GM04503 (cell line): ENCODE measurements at places on chromosomes 2 and 18.

GRCh38 chr2:172336681-172337080, 90.7 kb upstream of the ITGA6 start:
- DNase-seq, result no peak

DNA sequence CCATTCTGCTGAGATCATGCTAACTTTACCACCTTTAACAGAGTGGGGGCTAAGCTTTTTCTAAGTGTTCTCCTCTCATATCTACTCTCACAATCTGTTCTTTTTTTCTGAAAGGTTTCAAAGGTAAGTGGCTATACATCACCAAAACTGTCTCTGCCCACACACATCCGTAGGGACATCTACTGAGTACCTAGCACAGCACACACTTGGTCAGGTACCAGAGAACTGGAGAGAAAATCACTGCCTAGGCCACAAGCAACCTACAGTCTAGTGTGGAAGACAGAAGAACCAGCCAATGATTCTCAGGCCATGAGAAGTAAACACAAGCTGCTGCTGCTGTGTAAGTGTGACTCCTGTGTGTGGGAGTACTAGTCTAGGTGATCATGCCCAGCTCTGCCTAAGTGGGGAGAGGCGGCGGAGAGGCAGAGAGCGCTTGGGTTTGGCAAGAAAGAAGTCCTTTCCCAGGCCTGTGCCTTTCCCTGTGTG, 176.1 kb upstream of the ZFP36L2 start:
- DNase-seq, result no peak

GRCh38 chr18:76370686-76371085, 124.4 kb downstream of the ZNF516 start:
- DNase-seq, result no peak

DNA sequence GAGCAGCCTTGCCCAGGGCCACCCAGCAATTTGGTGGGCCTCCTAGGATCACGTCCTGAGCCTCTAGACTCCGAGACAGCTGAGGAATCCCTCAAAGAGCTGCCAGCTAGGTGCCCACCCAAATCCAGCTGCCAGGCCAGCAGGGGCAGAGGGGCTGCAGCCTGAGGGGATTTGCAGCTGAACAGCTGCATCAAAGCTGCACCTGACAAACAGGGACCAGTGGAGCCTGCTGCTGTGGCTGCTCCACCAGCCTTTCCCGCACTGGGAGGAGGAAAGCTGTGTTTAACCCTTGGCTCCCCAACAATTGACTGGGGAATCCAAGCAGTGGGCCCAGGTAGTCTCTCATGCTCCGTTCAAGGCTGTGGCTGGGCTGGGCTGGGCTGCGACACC, 8.2 kb downstream of the ADRA2B start:
- DNase-seq, result no peak

GRCh38 chr2:191710411-191710900, 32.5 kb downstream of the NABP1 start:
- peak; percentile 41 for DNase-seq

- no peak for DNase-seq
These were observed 27.3 kb downstream of the ITGAV start for GRCh38 chr2:186617148-186617547.

DNA sequence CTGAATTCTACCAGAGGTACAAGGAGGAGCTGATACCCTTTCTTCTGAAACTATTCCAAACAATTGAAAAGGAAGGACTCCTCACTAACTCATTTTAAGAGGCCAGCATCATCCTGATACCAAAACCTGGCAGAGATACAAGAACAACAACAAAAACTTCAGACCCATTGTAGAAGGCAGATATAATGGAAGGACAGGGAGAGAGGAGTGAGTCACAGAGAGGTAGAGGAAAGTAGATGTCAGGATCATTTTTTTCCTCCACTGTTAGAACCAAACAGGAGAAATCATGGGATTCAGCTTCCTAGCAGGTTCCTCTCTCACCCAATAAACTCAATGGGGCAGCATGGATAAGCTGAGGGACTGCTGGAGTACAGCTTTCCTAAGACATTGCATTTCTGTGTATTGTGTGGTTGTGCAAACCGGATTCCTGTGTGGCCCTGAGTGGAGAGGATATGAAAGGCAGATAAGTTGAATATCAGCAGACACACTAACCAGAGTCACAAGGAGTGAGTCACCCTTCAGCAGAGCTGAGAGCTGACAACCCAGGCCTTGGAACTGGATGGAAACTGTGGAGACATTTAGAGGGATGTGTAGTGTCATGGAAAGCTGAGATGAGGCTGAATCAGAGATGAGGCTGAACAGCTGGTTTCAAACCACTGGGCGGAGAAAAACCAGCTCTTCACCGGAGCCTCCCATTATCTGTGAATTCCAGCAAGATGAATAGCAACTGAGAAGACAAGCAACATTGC, 60.9 kb upstream of the MMADHC start:
- DNase-seq, result peak; percentile 98

DNA sequence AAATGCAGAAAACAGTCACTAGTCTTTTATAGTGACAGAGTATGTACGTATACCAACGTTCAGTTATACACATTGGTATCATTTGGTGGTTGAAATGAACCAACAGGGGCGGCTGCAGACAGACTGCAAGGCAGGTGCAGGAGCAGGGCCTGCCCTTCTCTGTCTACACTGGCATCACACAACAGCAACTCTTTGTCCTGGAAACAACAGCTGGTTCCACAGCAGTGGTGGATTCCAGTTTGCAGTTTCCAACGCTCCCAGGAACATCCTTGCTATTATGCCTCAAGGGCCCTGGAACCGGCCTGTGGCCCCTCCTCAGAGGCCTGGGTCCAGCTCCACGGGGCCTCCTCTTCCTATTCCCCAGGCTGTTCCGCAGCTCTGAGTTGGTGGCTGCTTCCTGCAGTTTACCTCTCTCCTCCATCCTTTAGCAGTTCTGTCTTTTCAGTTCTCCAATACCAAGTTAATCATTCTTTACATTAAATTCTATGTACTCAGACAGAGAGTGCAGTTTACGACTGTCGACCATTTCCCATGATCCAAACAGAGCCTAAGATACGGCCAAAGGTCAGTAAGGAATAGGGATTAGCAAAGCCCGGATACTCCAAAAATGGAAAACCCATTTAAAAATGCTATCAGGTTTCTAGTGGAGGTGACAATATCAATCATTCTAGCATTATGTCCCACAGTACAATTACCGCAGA, 87.8 kb downstream of the NOL10 start:
- no peak for DNase-seq

- DNase-seq, result no peak
These were observed 908 bp downstream of the ERLEC1 start for GRCh38 chr2:53787614-53788289.
